ENCODE measurements at places on chromosomes 3 and 15.

- no peak overlapping the region for H3K27ac ChIP-seq
- H3K36me3 ChIP-seq, result peaks cover 17% of the 10 kb centered on the region
- no peaks in the 10 kb centered on the region for H3K27me3 ChIP-seq
- no peak overlapping the region for H3K4me3 ChIP-seq
Measured at GRCh38 chr3:58342676-58343075, 10.0 kb downstream of the PXK start.

DNA sequence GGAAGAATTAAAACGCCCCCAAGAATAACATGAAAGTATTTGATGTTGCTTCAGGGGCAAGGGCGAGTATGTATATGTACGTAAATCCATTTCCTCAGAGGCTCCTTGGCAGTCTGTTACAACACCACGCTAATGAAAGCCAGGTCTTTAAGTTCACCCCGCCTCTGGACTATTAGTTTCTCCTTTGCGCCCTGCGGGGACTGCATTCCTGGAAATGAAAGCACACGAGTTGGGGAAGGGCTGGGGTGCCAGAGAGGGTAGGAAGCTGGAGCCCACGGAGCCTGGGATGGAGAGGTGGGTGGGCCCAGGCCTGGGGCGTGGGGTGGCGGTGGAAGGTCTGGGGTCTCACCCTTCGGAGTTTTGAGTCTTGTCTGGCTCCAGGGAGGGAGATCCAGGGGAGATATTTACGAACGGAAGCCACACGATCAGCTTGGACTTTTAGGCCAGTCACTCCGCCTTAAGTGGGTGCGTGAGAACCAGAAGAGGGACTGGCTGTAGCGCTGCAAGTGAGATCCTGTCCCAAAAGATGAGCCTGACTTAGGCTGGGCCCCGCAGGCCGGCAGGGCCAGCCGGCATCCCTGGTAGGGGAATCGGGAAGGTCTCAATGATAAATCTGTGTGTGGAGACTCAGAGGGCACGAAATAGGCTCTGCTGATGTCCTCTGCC lies 1.6 kb upstream of the PLCL2 start:
- no peak for DNase-seq
- H3K4me3 ChIP-seq, result peak overlapping the region; percentile 98
- peak overlapping the region; percentile 80 for H3K27ac ChIP-seq
- no peaks in the 10 kb centered on the region for H3K27me3 ChIP-seq
- H3K36me3 ChIP-seq, result no peaks in the 10 kb centered on the region

GRCh38 chr15:39414201-39414600 lies 166.7 kb upstream of the THBS1 start:
- peaks cover 23% of the 10 kb centered on the region for H3K27me3 ChIP-seq
- no peak overlapping the region for H3K4me3 ChIP-seq
- peaks cover 34% of the 10 kb centered on the region for H3K4me1 ChIP-seq
- H3K27ac ChIP-seq, result no peak overlapping the region
- DNase-seq, result no peak

- no peak overlapping the region for H3K4me3 ChIP-seq
- no peaks in the 10 kb centered on the region for H3K36me3 ChIP-seq
- no peaks in the 10 kb centered on the region for H3K4me1 ChIP-seq
- no peak overlapping the region for H3K27ac ChIP-seq
- no peaks in the 10 kb centered on the region for H3K27me3 ChIP-seq
Measured at GRCh38 chr15:55003965-55004873, 192.5 kb downstream of the RSL24D1 start.

GRCh38 chr15:36356466-36356865 lies 223.0 kb upstream of the CDIN1 start:
- H3K27me3 ChIP-seq, result no peaks in the 10 kb centered on the region
- H3K4me3 ChIP-seq, result no peak overlapping the region
- H3K27ac ChIP-seq, result no peak overlapping the region
- H3K4me1 ChIP-seq, result no peaks in the 10 kb centered on the region
- H3K36me3 ChIP-seq, result no peaks in the 10 kb centered on the region

DNA sequence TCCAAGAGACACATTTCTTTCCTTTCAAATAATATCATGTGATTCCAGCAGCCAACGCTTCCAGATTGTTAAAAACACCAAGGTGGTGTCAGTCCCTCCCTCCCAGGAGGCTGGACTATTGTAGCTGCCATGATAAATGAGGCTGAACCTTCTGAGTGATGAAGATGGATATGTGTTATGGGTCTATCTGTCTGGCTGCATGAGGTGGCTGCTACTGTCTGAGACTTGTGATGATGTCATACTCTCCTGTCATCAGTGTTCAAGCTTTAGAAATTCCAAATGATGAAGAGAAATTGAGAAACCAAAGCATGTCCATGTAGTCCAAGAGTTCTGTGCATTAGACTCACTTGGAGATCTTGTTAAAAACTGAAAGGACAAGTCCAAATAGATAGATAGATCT lies 683.0 kb downstream of the NTRK3 start:
- H3K27ac ChIP-seq, result no peak overlapping the region
- no peak overlapping the region for H3K4me3 ChIP-seq
- H3K36me3 ChIP-seq, result no peaks in the 10 kb centered on the region
- DNase-seq, result no peak
- no peaks in the 10 kb centered on the region for H3K27me3 ChIP-seq
- H3K4me1 ChIP-seq, result peaks cover 6% of the 10 kb centered on the region

DNA sequence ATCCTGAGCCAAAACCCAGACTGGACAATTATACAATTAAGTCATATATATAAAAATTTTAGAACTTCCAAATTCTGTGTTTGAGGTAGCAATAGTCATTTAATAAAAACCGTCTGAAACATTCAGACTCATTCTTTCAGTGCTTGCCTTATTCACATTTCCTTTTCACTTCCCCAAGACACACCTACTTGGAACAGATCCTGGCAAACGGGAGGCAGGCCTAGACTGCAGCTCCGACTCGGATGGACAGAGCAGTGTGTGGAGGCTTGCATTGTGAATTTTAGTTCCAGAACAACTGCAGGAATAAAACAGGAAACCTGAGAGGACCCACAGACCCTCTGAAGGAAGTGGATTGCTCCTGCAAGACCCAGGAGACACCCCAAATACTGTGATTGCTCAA lies 341.4 kb downstream of the CNTN3 start:
- H3K4me1 ChIP-seq, result no peaks in the 10 kb centered on the region
- H3K4me3 ChIP-seq, result no peak overlapping the region
- H3K27me3 ChIP-seq, result no peaks in the 10 kb centered on the region
- no peaks in the 10 kb centered on the region for H3K36me3 ChIP-seq

GRCh38 chr15:31211353-31211752 lies 109.8 kb upstream of the TRPM1 start:
- no peak overlapping the region for H3K4me3 ChIP-seq
- no peak for DNase-seq
- no peaks in the 10 kb centered on the region for H3K27me3 ChIP-seq
- no peak overlapping the region for H3K27ac ChIP-seq
- H3K36me3 ChIP-seq, result peaks cover 9% of the 10 kb centered on the region
- peaks cover 28% of the 10 kb centered on the region for H3K4me1 ChIP-seq

GRCh38 chr3:161941891-161942290 lies 445.3 kb downstream of the OTOL1 start:
- DNase-seq, result no peak
- H3K36me3 ChIP-seq, result no peaks in the 10 kb centered on the region

DNA sequence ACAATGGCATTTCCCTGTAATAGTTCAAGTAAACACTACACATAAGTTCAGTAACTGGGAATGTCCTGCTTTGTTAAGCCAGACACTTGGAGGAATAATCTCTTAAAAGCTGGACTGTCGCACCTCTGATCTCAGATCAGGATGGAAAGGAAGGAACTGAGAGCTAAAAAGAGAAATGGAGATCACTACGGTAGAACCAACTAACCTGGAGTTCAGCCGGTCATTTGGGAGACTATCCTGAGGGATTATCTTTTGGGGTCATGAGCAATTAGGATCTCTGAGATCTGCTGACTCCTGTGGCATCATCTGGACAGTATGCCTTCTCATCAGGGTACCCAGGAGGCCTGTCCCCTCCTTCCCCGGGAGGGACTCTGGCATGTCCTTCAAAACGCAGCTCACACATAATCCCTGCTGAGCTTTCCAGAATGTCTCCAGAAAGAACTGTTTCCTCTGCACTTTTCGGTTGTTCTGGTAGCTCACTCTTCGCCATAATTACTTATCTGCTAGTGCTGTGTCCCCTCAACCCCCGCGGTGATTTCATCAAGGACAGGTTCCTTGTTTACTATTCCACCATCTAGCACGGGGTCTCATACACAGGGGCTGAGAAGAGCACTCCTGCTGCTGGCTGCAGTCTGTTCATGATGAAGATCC lies 115.6 kb downstream of the SENP2 start:
- H3K4me3 ChIP-seq, result no peak overlapping the region
- H3K27ac ChIP-seq, result no peak overlapping the region
- no peaks in the 10 kb centered on the region for H3K27me3 ChIP-seq
- no peaks in the 10 kb centered on the region for H3K36me3 ChIP-seq
- H3K4me1 ChIP-seq, result no peaks in the 10 kb centered on the region

DNA sequence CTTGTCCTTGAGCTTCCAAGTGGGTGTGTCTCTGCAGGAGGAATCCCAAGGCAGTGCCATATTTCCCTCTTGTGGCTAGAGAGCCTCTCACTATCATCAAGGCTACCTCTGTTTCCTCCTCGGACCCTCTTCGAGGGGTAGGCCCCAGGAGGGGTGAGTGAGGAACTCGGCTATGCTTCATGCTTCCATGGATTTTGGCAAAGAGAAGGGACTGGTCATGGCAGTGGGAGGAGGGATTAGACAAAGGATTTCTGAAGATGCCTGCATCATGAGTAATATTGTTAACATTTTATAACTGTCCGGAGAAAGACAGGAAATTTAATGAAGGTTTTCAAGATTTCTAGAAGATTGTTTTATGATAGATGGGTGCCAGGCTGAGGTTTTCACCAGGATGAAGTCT lies 241.5 kb downstream of the CLSTN2 start:
- H3K4me1 ChIP-seq, result no peaks in the 10 kb centered on the region
- no peak overlapping the region for H3K27ac ChIP-seq
- peaks cover 15% of the 10 kb centered on the region for H3K27me3 ChIP-seq
- no peaks in the 10 kb centered on the region for H3K36me3 ChIP-seq
- DNase-seq, result no peak

GRCh38 chr15:74872702-74873035 lies 496 bp downstream of the SCAMP2 start:
- DNase-seq, result no peak
- peaks cover 10% of the 10 kb centered on the region for H3K36me3 ChIP-seq
- no peaks in the 10 kb centered on the region for H3K27me3 ChIP-seq
- H3K4me1 ChIP-seq, result peaks cover 62% of the 10 kb centered on the region
- peak overlapping the region; percentile 89 for H3K27ac ChIP-seq

GRCh38 chr15:63372018-63372705 lies 9.5 kb downstream of the CA12 start:
- peaks cover 63% of the 10 kb centered on the region for H3K4me1 ChIP-seq
- peak overlapping the region; percentile 67 for H3K4me3 ChIP-seq
- peak; percentile 48 for DNase-seq
- peak overlapping the region; percentile 77 for H3K27ac ChIP-seq

- DNase-seq, result no peak
- no peak overlapping the region for H3K4me3 ChIP-seq
- peaks cover 11% of the 10 kb centered on the region for H3K27me3 ChIP-seq
- H3K4me1 ChIP-seq, result no peaks in the 10 kb centered on the region
- no peaks in the 10 kb centered on the region for H3K36me3 ChIP-seq
Measured at GRCh38 chr3:66923969-66924368, 74.1 kb upstream of the KBTBD8 start.

DNA sequence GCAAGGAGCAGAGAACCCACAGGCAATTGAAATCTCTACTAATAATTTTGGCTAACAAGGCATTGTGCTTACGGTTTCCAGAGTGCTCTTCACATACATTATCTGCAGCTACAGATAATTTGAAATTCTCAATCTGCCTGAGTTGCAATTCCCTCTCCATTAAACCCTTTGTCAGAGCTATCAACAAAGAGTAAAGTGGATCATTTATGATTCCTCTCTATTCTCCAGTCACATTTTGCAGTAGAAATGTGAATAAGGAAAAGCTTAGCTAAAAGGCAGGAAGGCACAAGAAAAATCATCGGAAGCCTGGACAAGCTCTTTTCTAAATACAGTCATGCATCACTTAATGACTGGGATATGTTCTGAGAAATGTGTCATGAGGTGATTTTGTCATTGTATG lies 49.6 kb downstream of the FAM98B start:
- H3K27ac ChIP-seq, result peak overlapping the region; percentile 83
- peaks cover 30% of the 10 kb centered on the region for H3K4me1 ChIP-seq
- DNase-seq, result no peak
- H3K36me3 ChIP-seq, result peaks cover 54% of the 10 kb centered on the region
- H3K27me3 ChIP-seq, result no peaks in the 10 kb centered on the region

DNA sequence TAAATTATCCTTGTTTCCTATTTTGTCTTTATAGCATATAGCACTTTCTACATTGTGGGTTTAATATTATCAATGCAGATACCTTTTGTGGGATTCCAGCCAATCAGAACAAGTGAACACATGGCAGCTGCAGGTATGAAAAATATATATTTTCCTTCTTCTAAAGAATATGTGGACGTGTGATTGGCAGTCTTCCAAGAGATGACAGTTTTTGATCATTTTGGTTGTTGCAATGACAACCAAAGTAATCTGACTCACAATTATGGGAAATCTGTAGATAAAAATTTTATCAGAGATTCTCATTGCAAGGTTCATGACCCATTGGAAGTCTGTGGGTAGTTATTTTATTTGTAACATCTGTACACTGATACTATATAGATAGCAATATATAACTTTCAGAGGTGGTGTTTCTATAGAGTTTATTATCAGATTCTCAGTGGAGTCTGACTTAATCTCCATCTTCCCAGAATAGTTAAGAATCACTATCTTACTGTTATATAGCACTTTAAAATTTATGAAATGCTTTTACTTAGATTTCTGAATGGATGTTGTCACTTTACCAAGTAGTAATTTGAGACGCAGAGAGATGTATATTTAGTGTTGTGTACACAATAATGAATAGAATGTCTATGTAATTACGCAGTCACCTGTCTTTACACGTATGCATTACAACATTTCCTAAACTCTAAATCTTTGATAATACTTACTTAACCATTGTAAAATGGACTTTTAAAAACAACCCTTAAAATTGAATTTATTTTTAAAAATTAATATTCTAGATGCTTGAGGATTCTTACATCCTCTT lies 82.5 kb downstream of the STT3B start:
- no peak overlapping the region for H3K4me3 ChIP-seq
- no peak for DNase-seq
- H3K36me3 ChIP-seq, result peaks cover 4% of the 10 kb centered on the region
- no peaks in the 10 kb centered on the region for H3K27me3 ChIP-seq

- peaks cover 5% of the 10 kb centered on the region for H3K27me3 ChIP-seq
- no peak for DNase-seq
- H3K27ac ChIP-seq, result no peak overlapping the region
- no peaks in the 10 kb centered on the region for H3K4me1 ChIP-seq
- H3K36me3 ChIP-seq, result no peaks in the 10 kb centered on the region
Measured at GRCh38 chr3:134344560-134344959, 29.7 kb downstream of the AMOTL2 start.

DNA sequence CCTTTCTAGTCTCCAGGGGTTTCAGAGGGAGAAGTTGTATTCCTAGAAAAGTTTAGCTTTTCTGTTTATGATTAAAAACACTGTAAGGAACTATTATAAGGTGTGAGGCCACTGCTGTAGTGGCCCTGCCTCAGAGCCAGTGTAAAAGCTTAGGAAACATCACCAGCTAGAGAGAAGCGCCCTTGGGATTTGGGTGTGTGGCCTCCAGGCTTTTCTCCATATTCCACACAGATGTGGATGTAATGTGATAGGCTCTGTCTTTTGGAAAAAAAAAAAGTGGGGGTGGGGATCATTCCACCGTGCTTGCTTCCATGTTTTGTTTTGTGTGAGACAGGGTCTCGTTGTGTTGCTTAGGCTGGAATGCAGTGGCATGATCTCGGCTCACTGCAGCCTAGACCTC lies 13.9 kb downstream of the SEC61A1 start:
- no peaks in the 10 kb centered on the region for H3K27me3 ChIP-seq
- H3K4me1 ChIP-seq, result peaks cover 11% of the 10 kb centered on the region
- peaks cover 53% of the 10 kb centered on the region for H3K36me3 ChIP-seq
- no peak for DNase-seq
- no peak overlapping the region for H3K4me3 ChIP-seq
- H3K27ac ChIP-seq, result no peak overlapping the region

All from activated T-cell treated with anti-CD3 and anti-CD28 coated beads, Interleukin-2, amount 50 U/mL, for 72 hours (primary cell).